Foreskin keratinocyte (primary cell): ENCODE measurements at places on chromosomes 7 and 10. TPM values are rescaled to one million over a fixed set of nuclear protein-coding genes. Genes with fewer than 3 reads are reported as not detected.

Gene CALHM3
- not detected in 2 replicates for total RNA-seq

Gene STAM
- 28.4 and 29.4 TPM in 2 replicates for total RNA-seq

Gene HOXA5
- 3.8 and 4.3 TPM in 2 replicates for total RNA-seq

Gene ANKMY2
- 10.1 and 10.2 TPM in 2 replicates for total RNA-seq

Gene PRTFDC1
- total RNA-seq = 8.5 and 8.7 TPM in 2 replicates

Gene IL6
- 0.28 TPM in 1 of 2 replicates, not detected in the other for total RNA-seq

Gene SNX8
- 30.2 and 31.9 TPM in 2 replicates for total RNA-seq

Gene AGBL3
- total RNA-seq = 0.63 and 1.3 TPM in 2 replicates

Gene PDK4
- not detected in 2 replicates for total RNA-seq

Gene CTAGE4
- 1.4 and 7.2 TPM in 2 replicates for total RNA-seq

Gene TMEM139
- total RNA-seq = 6.7 and 7.6 TPM in 2 replicates

Gene WNT8B
- not detected in 2 replicates for total RNA-seq

Gene DENND10
- total RNA-seq = 49.8 and 52.6 TPM in 2 replicates

Gene ZNF735
- total RNA-seq = not detected in 2 replicates

Gene OR6V1
- total RNA-seq = not detected in 2 replicates

Gene C10orf62
- not detected in 2 replicates for total RNA-seq

Gene RAB11FIP2
- total RNA-seq = 9.3 and 9.9 TPM in 2 replicates

Gene NPTX2
- not detected in 2 replicates for total RNA-seq

Gene CABCOCO1
- total RNA-seq = not detected in 2 replicates

Gene SEC31B
- total RNA-seq = 1.4 and 1.5 TPM in 2 replicates

Gene FIGNL1
- total RNA-seq = 29.5 and 33.5 TPM in 2 replicates

Gene CRHR2
- not detected in 2 replicates for total RNA-seq

Gene GDI2
- total RNA-seq = 263 and 264 TPM in 2 replicates

Gene SDK1
- total RNA-seq = 0.58 and 0.63 TPM in 2 replicates

Gene IFIT2
- 2.5 and 2.7 TPM in 2 replicates for total RNA-seq

Gene GARIN1A
- total RNA-seq = 0.11 and 0.71 TPM in 2 replicates

Gene CRYGN
- total RNA-seq = not detected in 2 replicates

Gene SUN3
- total RNA-seq = not detected in 2 replicates

Gene JCAD
- under 0.01 and 0.03 TPM in 2 replicates for total RNA-seq

Gene MXI1
- 6.8 and 8.4 TPM in 2 replicates for total RNA-seq

Gene PAOX
- 1.8 and 3.5 TPM in 2 replicates for total RNA-seq

Gene DPYSL4
- total RNA-seq = 0.75 and 0.78 TPM in 2 replicates

Gene SLC18A2
- total RNA-seq = not detected in 2 replicates

Gene HECW1
- total RNA-seq = not detected in 2 replicates

Gene PILRA
- 0.25 and 0.37 TPM in 2 replicates for total RNA-seq

Gene PNLIPRP3
- 13.4 and 23.5 TPM in 2 replicates for total RNA-seq

Gene CD36
- 0.20 TPM in 1 of 2 replicates, not detected in the other for total RNA-seq

Gene GIMAP8
- total RNA-seq = 0.07 TPM in 1 of 2 replicates, not detected in the other

Gene SPDYE2
- not detected in 2 replicates for total RNA-seq

Gene HTRA1
- 375 and 388 TPM in 2 replicates for total RNA-seq

Gene CALCR
- not detected in 2 replicates for total RNA-seq

Gene ITPRID1
- not detected in 2 replicates for total RNA-seq

Gene ERVW-1
- not detected in 2 replicates for total RNA-seq

Gene GPER1
- total RNA-seq = 0.07 TPM in 1 of 2 replicates, not detected in the other

Gene MSS51
- 0.61 and 0.67 TPM in 2 replicates for total RNA-seq

Gene GCK
- 0.53 and 0.58 TPM in 2 replicates for total RNA-seq

Gene GPR141
- total RNA-seq = not detected in 2 replicates

Gene MBL2
- total RNA-seq = not detected in 2 replicates

Gene HTR5A
- total RNA-seq = not detected in 2 replicates

Gene AGAP9
- 2.9 and 4.5 TPM in 2 replicates for total RNA-seq

Gene C10orf67
- 0.10 and 0.11 TPM in 2 replicates for total RNA-seq

Gene IFIT1B
- not detected in 2 replicates for total RNA-seq

Gene AHR
- total RNA-seq = 18.4 and 26.0 TPM in 2 replicates

Gene TEX47
- total RNA-seq = not detected in 2 replicates

Gene AGR2
- total RNA-seq = 0.92 and 2.3 TPM in 2 replicates

Gene ARHGAP22
- total RNA-seq = 5.2 and 7.1 TPM in 2 replicates

Gene PRSS37
- not detected in 2 replicates for total RNA-seq

Gene ZYX
- total RNA-seq = 126 and 140 TPM in 2 replicates
